Renal pelvis (tissue), 12 donors: ENCODE measurements at places on chromosomes 2 and 18. TPM values are rescaled to one million over a fixed set of nuclear protein-coding genes. Genes with fewer than 3 reads are reported as not detected.

The TYMS gene
- polyA plus RNA-seq = 125 TPM

The SP140 gene
- polyA plus RNA-seq = 0.54 TPM

The GPR45 gene
- polyA plus RNA-seq = 0.22 TPM

The PROM2 gene
- polyA plus RNA-seq = 44.5 TPM

The PDE1A gene
- polyA plus RNA-seq = 22.5 TPM

The ROCK2 gene
- polyA plus RNA-seq = 35.1 TPM

The ROCK1 gene
- polyA plus RNA-seq = 54.0 TPM

The SLC39A6 gene
- 73.4 TPM for polyA plus RNA-seq

The CBLN2 gene
- 5.5 TPM for polyA plus RNA-seq

The AFF3 gene
- 18.3 TPM for polyA plus RNA-seq

The GTF3C2 gene
- 80.2 TPM for polyA plus RNA-seq

The ALKAL2 gene
- 6.1 TPM for polyA plus RNA-seq
